B cell (primary cell): ENCODE measurements at places on chromosomes 3 and 15.

DNA sequence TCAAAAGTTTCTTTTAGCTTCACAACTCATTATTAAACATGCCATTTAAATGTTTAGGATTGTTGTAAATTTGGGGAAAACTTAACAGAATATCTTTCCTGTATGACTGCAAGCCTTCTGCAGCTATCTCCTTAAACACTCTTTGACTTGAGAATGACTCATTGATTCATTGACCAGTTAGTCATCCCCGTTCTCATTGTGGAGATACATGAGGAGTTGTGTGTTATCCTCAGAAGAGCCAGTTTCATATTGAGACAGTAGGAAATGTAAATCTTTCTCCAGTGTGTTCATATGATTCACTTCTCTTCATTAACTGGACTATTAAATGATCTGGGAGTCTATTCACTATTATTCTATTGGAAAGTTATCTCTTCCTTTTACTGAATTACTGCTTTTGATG, 83.0 kb downstream of the CRYGS start:
- DNase-seq: no peak

GRCh38 chr3:151327571-151328198, 1.7 kb downstream of the P2RY13 start:
- peak; percentile 33 for DNase-seq

- DNase-seq: no peak
Measured at GRCh38 chr3:132569153-132569552, 27.9 kb upstream of the ACKR4 start.

- DNase-seq: no peak
Measured at GRCh38 chr15:60581485-60581884, 102.5 kb upstream of the ICE2 start.

DNA sequence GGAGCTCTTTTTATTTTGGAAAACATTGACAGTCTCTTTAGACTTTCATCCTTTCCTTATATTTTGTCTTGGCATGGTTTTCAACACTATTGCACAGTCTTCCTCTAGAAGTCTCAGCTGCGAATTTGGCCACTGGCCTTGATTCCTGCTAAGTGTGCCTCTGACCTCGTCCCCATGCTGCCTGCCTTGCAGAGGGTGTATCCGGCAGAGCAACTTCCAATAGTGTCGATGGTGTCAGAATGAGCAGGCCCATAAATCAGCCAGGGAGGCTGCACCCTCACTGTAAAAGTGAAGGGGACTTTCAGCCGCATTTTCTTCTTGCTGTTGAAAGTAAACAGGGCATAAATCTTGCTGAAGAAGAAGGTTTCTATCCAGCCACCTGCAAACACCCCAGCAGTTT, 336.7 kb upstream of the TRIM42 start:
- DNase-seq: no peak

- peak; percentile 94 for DNase-seq
Measured at GRCh38 chr3:129399145-129399894, 29.1 kb downstream of the EFCAB12 start.

DNA sequence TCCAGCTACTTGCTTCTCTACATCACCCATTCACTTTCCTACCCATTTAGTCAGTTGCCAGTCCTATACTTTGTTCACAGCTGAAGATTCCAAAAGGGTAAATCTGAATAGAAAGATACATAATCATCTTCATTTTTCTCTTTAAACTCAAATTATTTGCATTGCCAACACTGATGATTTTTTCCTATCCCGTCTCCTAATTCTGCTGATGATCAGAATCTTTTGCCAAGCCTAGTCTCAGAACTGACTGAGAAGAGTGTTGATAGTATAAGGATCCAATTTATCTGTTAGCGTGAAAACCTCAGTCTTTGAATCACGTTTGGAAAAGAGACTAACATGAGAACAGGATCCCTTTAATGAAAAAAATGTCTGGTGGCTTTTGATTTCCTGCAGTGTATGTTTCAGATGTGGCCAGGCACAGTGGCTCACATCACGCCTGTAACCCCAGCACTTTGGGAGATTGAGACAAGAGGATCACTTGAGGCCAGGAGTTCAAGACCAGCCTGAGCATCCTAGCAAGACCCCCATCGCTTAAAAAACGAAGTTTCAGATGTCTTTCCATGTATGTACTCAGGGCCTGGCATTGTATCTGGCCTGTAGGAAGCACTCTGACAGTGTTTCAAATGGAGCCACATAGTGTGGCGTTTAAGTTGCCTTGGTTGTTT, 169.4 kb downstream of the KLHL25 start:
- no peak for DNase-seq

- DNase-seq: peak; percentile 91
Measured at GRCh38 chr3:194333212-194333980, 17.7 kb downstream of the CPN2 start.

GRCh38 chr15:33201491-33202231, 7.1 kb upstream of the FMN1 start:
- DNase-seq: peak; percentile 31

GRCh38 chr15:77864211-77865105, 213.1 kb downstream of the TBC1D2B start:
- DNase-seq: no peak

DNA sequence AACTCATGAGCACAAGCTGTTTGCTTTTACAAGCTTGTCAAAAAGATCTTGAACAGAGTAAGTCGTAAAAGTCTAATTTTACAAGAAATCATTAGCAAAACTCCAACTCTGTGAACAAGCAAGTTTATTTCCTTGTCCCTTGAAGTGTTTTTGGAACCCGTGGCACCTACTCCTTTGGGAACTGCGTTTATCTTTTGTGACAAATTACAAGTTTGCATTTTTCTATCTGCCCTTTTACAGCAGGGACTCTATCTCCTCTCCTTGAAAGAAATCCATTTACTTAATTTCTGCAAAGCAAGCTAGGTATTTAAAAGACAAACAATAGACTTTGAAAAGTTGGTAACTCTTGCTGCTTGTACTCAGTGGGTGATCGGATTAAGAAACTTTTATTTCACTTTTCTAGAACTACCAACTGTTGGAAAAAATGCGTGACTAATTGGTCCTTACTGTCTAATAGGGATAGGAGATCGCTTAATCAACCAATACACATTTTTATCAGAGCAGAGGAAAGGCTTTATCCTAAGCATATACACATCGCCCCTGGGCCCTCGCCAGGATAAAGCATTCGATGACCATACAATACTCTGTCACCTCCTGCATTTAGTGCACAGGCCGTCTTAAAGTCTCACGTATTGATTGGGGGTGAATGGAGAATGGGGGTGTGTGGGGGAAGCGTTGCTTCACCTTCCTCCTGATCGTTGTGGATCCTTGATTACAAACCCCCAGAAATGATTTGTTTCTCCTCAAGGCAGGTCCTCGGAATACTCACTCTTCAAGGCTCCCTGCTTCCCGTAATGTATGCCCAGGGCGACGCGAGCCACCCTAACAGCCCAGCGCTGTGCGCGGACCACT, 1.7 kb downstream of the PRTG start:
- no peak for DNase-seq

DNA sequence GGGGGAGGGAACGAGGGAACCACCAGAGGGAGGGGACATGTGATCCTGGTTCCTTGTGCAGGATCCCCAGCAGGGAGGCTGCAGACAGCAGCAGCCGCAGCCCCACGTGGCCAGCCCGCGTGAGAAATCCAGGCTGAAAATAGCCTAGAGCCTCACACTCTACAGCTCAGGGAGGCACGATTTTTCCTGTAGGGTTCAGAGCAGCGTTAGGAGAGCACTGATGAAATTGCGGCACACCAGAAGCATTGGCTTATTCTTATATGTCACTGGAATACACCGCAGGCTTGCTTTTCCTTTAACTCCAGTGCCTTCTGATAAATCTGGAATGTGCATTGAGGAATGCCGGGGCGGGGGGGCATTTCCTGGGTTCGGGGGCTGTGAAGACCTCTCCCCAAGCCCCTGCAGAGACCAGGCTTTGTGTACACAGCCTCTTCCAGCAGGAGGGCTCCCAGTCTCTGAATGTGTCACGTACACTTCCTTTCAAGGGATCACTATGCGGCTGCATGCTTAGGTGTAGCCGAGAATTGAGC, 193.0 kb downstream of the ATP10A start:
- DNase-seq: no peak

GRCh38 chr3:123375014-123375940, 73.6 kb downstream of the ADCY5 start:
- DNase-seq: no peak

DNA sequence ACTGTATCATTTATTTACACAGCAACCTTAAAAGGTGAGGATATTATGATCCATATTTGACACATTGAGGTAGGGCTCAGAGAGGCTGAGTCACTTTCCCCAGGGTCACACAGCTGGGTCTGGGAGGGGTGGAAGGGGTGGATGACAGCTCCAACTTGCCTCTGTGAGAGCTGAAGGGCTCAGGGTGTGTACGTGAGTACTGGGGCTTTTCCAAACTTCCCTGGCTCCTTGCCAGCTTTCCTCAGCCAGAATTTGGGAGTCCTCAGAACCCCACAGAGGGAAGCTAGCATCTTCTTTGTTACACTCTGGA, 58.3 kb upstream of the SLC6A11 start:
- DNase-seq: no peak

DNA sequence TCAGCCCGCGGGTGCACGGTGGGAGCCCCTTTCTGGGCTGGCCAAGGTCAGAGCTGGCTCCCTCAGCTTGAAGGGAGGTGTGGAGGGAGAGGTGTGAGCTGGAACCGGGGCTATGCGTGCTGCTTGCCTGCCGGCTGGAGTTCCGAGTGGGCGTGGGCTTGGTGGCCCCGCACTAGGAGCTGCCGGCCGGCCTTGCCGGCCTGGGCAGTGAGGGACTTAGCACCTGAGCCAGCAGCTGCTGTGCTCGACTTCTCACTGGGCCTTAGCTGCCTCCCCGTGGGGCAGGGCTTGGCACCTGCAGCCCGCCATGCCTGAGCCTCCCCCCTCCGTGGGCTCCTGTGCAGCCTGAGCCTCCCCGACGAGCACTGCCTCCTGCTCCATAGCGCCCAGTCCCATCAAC, 36.0 kb downstream of the TRH start:
- DNase-seq: no peak

DNA sequence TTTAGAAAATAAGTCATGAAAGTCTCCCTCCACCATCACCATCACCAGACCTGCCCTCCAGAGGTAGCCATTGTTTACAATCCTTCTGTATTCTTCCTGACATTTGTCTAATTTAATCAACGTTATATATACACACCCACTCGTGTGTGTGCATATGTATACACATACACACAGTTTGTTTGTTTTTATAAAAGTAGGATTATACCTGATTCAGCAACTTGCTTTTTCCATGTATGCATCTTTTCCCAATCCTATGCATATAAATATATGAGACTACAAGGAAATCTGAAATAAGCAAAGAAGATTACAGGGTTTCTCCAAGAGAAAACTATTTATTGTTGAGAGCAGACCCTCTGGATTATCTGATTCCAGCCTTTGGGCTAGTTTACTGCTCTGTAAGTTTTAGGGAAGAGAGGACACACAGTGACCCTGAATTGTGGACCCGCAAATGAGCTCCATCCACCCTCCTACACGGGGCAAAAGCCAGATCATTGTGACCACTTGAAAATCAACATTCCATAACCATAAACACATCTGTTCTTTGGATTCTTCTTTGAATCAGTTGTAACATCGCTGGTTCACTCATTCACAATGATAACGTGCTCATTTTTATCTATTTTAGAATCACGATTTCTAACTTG, 104.3 kb downstream of the CPN2 start:
- no peak for DNase-seq

GRCh38 chr15:51046799-51047449, 47.8 kb downstream of the TNFAIP8L3 start:
- DNase-seq: no peak

DNA sequence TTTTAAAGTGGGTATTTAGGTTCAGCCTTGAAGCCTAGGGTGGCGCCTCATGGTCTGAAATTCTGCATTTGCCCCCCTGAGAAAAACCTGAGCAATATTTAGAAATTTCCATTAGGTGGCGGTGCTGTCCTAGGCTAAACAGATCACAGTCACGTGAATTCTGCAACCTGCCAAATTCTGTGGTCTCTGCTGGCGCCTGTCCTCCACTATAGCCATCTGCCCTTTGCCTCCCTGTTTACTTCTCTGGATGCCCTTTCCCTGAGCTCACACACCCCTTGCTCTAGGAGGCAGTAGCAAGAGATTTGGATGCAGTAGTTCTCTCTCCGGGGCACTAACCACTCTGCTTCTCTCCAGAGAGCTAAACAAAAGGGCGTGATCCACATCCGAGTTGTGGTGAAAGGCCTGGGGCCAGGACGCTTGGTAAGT, 9.1 kb downstream of the MRPS11 start:
- DNase-seq: peak; percentile 43

GRCh38 chr3:59818033-59818918, 768.5 kb upstream of the CFAP20DC start:
- no peak for DNase-seq

- DNase-seq: no peak
Measured at GRCh38 chr15:52093167-52093538, 19.4 kb downstream of the BCL2L10 start.

GRCh38 chr3:171835116-171835515, 8.0 kb upstream of the TMEM212 start:
- no peak for DNase-seq

DNA sequence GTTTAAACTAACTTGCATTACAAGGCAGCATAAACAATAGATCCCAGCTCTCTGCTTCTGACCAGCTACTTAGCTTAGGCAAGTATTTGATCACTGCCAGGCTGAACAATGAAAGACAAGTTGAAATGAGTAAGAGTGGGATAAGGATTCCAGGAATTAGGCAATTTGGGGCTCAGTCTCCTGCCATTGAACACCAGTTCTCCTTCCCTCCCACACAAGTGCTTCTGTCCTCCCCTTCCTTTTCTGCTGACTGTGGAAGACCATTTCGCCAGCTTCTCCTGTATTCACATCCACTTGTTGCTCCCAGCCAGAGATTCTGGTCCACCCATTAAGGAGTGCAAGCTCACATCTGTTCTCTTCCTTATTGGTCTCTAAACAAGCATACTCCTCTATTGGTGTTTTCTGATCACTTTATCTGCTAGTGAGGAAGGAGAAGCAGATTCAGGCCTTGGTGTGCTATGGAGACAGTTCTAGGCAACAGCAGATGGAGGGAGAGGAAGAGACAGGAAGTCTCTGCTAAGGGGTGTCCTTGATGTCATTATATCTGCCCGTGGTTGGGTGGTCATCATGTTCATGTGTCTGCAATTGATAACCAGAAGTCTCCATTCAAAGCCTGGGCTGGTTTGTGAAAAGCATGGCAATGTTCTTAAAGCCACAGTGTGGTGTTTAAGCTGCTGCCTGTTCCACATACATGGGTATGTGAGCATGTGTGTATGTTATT, 121.5 kb downstream of the PLCL2 start:
- no peak for DNase-seq

DNA sequence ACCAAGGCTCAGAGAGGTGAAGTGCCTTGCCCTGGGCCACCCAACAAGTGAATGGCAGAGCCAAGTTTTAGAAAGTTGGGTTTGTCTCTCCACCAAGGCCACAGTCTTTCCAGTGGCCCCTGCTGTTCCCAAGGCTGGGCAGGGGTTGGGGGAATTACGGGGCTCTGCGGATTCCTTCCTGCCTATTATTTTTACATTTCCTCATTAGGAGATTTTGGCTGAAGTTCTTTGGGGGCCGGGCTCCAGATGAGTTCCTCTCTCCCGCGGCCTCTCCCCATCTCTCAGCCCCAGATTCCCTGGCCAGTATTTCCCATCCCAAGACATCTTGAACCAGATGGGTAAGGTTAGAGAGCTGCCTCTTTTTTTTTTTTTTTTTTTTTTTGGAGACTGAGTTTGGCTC, 44.0 kb upstream of the SMAD6 start:
- no peak for DNase-seq
